T-helper 2 cell (primary cell): ENCODE measurements at places on chromosomes 5 and 9.

- peak; percentile 64 for DNase-seq
Observed at GRCh38 chr5:15650266-15650665, 150.3 kb downstream of the FBXL7 start.

GRCh38 chr9:93143830-93144530, 9.9 kb upstream of the NINJ1 start:
- peak; percentile 51 for DNase-seq

DNA sequence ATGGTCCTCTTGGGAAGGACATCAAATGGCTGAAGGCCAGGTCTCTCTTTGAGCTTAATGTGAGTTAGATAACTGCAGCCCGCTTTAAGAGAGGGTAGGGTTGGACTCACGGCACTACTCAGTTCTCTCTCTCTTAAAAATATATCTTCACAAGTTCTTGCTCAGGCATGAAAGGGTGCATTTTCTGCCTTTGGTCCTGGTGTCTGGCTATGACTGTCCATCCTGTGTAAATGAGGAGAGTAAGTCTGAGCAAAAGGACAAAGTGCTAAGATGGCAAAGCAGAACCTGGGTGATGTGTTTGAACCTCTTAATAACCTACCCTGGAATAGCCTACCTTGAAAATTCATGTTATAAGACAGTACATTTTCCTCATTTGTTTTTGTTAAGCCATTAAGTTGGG, 293.4 kb downstream of the PDE4D start:
- no peak for DNase-seq

- peak; percentile 56 for DNase-seq
Observed at GRCh38 chr9:129887334-129888292, 52.4 kb downstream of the USP20 start.

DNA sequence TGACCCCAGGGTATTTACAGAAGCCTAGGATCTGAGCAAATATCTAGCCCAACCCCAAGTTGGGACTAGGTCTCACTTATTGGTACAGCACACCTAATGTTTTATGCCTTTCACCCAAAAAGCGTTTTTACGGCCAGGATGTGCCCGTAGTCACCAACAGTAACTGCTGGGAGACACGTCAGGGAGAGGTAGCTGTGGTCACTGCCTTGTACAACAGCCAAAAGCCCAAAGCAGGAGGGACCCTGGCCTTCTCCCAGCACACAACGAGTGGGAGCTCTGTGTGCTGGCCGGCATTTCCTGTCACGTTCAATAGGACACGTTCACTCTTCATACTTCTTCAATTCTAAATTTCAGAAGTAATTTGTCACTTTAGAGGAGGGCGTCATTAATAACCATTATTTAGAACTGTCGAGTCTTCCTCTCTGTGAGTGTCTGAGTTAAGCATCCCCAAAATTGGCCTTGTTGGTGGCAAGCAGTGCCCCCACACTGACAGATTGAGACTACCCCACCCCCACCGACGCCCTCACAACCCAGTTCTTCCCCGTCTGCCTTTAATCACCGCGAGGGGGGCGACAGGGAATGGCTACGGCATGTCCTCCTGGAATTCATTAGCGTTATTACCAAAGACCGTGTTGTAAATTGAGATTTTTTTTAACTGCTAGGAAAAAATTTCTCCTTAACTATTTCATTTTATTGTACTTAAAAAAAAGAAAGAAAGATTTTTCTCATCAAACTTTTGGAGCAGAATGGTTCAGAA, 80.7 kb downstream of the MVB12B start:
- DNase-seq, result no peak

DNA sequence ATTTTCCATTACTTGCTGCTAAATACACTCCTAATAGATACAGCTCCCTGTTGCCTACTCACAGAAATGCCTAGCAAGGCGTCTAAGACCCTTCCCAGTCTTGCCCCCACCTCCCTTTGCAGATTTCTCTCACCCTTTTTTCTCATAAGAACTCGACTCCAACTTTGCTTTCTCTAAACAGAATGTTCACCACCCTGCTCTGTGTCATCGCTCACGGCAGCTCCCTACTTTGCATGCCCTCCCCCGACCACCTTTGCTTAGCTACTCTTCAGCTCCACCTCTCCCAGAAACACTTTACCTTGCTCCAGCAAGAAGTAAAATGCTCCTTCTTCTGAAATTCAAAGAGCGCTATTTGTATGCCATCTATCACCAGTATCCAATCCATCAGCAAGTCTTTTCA, 15.2 kb upstream of the PPP1R2B start:
- DNase-seq, result no peak

DNA sequence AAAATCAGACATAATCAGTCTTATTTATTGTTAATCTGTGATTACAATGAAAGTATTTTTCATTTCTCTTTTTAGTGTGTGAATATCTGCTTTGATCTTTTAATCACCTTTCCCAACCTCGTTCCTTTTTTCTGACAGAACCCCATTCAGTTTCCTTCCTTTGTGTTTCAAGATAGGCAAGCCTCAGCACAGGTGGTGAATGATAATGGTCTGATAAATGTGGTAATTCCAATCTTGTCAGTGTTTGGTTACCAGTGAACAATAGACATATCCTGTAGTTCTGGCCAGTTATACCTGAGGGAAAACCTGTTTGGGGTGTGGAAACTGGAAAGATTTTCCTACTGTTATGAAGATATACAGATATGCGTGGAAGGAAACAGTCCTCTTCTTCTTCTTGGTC, 13.5 kb downstream of the STX17 start:
- DNase-seq, result no peak
